ENCODE measurements at places on chromosomes 2 and 18.

- DNase-seq: peak; percentile 56
These were observed 547 bp downstream of the SLC35F5 start for GRCh38 chr2:113755835-113756354.

GRCh38 chr2:20723543-20723942 lies 56.6 kb downstream of the GDF7 start:
- DNase-seq: no peak

GRCh38 chr18:11696451-11696850 lies 7.4 kb downstream of the GNAL start:
- no peak for DNase-seq

GRCh38 chr2:7450188-7450832 lies 533.1 kb downstream of the RNF144A start:
- peak; percentile 64 for DNase-seq

DNA sequence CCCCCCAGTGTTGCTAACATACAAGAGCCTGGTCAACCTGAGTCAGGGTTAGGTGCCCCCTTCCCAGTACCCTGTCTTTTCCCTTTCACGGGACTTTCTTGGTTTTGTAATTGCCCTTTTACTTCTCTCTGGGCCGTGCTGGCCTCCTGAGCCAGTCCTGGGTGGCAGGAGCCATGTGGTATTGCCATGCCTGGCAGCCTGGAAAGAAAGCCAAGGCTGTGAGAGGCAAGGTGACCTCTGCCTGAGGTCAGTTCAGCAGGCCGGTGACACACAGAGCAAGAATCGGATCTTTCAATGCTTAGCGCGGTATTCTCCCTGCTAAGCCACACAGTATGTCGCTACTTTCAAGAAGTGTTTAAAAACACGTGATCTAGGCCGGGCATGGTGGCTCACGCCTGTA lies 52.3 kb downstream of the C18orf63 start:
- no peak for DNase-seq

- no peak for DNase-seq
These were observed 184.6 kb downstream of the ST6GAL2 start for GRCh38 chr2:106701203-106702022.

GRCh38 chr2:36461039-36461681 lies 105.6 kb downstream of the CRIM1 start:
- DNase-seq: no peak

DNA sequence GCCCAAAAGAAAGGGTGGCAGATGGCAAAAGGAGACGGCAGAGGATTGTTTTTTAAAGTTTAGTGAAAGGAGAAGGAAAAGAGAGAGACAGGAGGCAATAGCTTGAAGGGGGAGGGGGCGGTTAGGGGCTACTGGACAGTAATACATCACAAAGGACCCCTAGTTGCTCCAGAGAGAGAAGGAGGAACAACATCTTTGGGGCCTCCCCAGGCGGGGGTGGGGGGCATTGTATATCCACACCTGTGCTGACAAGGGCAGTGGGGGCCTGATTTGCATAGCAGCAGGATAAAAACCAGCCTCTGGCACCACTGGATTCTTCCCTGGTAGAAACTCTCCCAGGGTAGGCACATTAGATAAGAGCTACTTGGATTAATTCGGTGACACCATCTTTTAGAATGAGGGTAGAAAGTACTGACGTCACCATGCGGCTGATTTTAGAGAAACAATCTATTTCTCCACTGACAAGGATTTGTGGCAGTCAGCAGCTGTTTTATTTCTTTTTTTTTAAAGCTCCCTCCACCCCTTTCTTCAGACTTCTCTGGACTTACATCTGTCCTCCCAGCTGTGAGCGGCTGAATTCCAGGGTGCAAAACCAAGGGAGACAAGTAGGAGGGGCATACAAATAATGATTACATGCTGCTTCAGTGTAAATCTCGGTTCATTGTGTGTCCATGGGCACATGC lies 199.8 kb upstream of the NRP2 start:
- DNase-seq: no peak

DNA sequence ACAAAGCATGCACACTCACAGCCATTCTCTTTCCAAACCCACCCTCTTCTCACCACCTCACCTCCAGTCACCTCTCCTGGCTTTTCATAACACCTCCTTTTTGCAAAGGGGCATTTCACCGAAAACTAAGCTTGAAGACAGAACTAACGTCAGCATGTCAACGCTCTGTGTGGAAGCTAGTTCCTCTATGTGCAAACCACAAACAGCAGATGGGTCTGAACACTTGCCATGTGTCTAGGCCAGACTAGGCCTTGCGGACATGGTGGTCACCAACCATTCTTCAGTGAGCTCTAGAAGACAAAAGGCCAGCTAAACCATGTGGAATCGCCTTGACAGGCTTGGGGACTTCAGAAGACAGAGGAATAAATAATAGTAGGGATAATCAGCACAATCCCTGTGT lies 148.5 kb downstream of the TXNL1 start:
- DNase-seq: no peak

- DNase-seq: no peak
These were observed 3.4 kb upstream of the IER3IP1 start for GRCh38 chr18:47179520-47179919.

GRCh38 chr2:163877316-163877715 lies 141.5 kb upstream of the FIGN start:
- no peak for DNase-seq

DNA sequence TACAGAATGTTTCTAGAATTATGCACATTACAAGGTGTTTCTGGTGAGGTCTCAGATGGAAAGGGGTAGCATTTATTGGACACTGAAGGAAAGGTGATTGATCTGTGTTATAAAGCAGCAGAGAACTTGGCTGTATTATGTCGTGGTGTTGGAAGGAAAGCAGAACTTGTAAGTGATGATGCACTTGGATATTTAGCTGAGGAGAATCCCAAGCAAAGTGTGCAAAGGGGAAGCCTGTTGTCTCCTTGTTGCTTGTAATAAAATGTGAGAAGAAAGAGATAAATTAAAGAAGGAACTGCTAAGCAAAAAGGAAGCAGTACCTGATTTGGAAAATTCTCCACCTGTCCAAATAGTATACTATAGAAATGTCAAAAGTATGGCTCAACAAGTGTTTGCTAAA lies 12.2 kb upstream of the SCYGR5 start:
- no peak for DNase-seq

DNA sequence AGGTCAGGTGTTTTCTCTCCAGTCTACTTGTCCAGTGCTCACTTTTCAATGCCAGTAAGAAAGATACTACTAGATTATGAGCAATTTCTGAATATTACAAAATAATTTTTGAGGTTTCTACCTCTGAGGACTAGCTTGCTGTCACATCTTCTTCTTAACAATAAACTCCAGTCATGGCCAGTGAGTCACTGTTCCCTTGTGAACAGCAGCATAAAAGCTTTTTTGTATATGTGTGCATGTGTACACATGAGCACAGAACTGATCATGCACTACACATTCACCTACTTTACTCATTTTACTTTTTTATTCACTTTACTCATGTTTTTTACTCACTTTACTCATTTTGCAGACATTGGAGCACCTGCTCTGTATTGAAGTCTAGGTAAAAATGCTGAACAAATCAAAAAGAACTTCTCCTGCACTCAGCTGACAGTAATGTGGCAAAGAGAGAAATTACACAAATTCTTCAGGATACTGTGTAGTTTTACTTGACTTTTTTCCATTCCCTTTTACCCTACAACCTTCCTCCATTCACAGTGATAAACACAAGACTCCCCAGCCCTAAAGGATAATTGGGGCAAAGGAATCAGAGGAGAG lies 28.0 kb downstream of the ST6GAL2 start:
- no peak for DNase-seq

GRCh38 chr2:26613241-26614215 lies 27.6 kb downstream of the CIB4 start:
- no peak for DNase-seq

- no peak for DNase-seq
These were observed 134.7 kb downstream of the MCFD2 start for GRCh38 chr2:46780801-46781445.

DNA sequence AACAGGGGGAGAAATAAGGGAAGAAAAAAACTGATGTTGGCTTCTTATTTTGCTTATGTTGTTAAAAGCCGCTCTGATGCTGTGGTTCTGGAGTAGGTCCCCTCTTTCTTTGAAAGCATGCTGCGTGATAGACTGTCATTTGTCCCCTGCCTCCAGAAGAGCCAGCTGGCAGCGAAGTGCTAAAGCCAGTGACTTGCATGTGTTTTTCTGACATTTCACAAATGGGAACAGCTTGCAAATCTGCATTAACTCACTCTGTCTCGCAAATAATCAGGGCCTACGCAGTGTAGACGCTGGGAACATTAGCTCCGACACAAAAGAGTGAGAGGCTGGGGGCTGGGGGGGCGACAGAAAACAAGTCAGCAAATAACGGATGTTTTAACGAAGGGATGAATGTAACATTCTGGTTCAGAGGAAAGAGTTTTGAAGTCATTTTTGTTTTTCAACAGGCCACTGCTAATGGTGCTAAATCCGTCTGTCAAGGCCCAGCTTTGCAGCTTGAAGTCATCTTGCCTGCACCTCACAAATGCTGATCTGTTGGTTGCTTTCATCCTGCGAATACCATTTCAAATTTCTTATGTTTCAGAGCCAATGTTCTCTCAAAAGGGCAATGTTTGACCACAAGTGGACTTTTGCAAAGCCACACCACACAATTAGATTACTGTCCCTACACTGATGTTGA lies 68.8 kb upstream of the PIK3C3 start:
- DNase-seq: no peak

GRCh38 chr2:26864226-26864625 lies 16.3 kb downstream of the DPYSL5 start:
- DNase-seq: no peak

- DNase-seq: no peak
These were observed 608.1 kb upstream of the REG3G start for GRCh38 chr2:78417355-78417754.

GRCh38 chr2:179226203-179226960 lies 38.2 kb downstream of the SESTD1 start:
- DNase-seq: no peak

DNA sequence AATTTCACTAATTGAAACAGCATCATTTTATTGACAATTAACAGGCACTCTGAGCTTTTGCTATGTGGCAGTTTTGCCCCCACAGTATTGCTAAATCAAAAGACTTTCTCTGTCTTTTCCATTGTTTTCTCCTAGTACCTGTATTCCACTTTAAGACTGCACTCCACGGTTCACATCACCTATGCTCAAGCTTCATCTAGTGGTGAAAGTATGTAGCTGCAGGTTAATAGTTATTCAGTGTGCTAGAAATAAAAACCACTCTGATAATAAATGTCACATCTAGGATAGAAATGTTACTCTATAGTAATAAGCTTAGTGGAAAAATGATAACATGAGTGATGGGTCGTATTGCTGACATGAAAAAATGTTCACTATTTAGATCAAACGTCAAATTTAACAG lies 24.6 kb downstream of the ARL6IP6 start:
- DNase-seq: no peak

DNA sequence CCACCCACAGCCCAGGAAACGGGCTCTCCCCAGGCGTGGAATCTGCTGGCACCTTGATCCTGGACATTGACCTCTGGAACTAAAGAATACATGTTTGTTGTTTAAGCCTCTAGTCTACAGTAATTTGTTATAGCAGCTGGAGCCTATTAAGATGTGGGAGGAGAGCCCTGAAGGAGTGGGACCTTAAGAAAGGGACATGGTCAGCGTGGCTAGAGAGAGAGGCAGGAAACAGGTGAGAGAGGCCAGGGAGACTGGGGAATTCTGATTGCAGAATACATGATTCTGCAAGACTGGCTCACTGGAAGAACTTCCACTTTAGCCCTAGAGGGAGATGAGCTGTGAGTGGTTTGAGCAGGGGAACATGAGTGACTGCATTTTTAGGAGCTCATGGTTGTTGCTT lies 83.2 kb downstream of the CD8B2 start:
- DNase-seq: no peak

DNA sequence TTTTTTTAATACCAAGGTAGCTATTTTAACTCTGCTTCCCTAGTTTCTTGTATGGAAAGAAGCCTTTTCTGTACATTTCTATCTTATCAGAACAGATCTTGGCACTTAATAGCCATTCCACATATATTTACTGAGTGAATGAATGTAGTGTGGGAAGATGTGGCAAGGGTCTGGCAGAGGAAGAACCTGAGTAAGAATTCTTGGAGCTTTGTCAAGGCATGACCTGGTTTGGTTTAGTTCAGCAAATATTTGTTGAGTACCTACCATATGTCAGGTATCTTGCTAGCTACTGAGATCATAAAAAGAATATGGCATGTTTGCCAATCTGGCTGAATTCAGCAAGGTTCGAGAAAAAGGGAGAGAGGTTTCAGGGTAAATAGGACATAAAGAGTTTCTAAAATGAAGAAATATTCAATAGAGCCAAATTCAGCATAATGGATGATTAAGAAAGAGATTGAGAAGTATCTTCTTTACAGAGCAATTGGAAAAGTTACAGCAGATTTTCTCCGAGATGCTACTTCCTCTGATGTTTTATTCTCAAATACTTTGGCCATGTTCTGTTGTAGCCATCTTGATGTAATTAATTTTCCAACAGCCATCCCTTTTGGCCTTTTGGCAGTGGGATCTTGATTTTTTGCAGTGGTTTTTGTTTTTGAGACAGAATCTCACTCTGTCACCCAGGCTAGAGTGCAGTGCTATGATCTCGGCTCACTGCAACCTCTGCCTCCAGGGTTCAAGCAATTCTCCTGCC lies 21.7 kb upstream of the MEP1B start:
- no peak for DNase-seq

DNA sequence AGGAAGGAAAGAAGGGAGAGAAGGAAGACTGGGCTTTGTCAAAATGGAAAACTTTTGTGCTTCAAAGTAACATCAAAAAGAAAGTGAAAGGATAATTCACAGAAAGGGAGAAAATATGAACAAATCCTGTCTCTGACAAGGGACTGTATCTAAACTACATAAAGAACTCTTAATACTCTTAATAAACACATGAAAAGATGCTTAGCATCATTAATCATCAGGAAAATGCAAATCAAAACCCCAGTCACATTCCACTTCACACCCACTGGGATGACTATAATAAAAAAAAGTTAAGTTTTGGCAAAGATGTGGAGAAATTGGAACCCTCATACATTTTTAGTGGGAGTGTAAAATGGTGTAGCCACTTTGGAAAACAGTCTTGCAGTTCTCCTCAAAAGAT lies 11.8 kb upstream of the ZFP36L2 start:
- no peak for DNase-seq

DNA sequence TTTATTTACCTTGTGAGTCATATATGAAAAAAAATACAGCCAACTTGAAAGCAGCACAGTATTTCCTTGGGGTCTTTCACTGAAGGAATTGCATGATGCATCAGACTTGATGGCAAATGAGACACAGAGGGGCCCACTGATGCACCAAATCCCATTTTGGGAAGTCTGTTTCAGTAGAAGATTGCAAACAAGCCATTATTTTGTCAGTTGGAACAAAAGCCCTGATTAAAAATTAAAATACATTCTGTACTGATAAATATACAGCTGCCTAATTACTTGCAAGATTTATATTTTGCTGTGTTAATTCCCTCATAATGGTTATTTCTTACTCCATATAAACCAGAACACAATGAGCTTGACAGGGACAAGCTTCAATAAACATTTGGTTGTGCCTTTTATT lies 370.4 kb downstream of the SUCLG1 start:
- no peak for DNase-seq

GRCh38 chr18:79540161-79540903 lies 139.3 kb upstream of the CTDP1 start:
- no peak for DNase-seq

- no peak for DNase-seq
These were observed 215.4 kb downstream of the ZBTB7C start for GRCh38 chr18:48193521-48194492.

GRCh38 chr2:70759446-70759845 lies 8.6 kb downstream of the ADD2 start:
- no peak for DNase-seq

- DNase-seq: no peak
These were observed 5.0 kb upstream of the MYL12B start for GRCh38 chr18:3256693-3257626.

All from CD4-positive, alpha-beta T cell treated with Interferon alpha-2 for 1 hour (primary cell).